Osteocyte (in vitro differentiated cells): ENCODE measurements at places on chromosomes 2 and 18. TPM values are rescaled to one million over a fixed set of nuclear protein-coding genes. Genes with fewer than 3 reads are reported as not detected.

DNA sequence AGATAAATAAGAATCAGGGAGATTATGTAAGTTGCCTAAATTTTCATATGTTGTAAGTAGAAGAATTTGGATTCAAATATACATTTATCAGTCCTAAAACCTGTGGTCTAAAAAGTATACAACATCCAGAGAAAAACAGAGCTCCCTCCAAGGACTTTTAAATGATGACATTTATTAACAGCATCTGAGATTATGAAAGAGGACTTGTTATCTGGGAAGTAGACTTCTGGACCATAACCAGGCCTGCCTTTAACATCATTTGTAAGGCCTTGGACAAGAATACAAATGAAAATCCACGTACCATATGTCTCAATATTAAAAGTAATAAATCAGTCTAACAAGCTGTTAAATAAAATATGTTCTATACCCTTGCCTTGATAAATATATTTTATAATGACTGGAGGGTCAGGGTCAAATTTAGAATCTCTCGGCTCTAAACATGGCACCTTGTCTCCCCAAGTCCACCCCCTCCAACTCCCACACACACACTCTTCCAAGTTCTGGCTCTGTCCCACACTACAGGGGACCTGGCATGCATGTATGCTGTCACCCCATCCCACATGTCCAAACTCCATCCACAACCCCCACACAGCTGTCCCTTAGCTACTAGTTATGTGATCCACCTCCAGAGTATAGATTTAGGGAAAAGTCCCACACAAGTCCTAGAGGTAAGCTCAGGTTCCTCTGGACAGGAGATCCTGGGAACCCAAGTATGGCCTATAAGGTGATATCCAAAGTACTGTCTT lies 382.6 kb downstream of the CDH2 start:
- no peak overlapping the region for H3K27ac ChIP-seq
- H3K27me3 ChIP-seq = no peaks in the 10 kb centered on the region
- peaks cover 4% of the 10 kb centered on the region for H3K4me1 ChIP-seq

The DSG1 gene
- not detected in 2 replicates for total RNA-seq

- no peak overlapping the region for H3K4me3 ChIP-seq
- peak; percentile 83 for DNase-seq
- H3K36me3 ChIP-seq = no peaks in the 10 kb centered on the region
- H3K4me1 ChIP-seq = no peaks in the 10 kb centered on the region
- H3K27me3 ChIP-seq = no peaks in the 10 kb centered on the region
- H3K27ac ChIP-seq = no peak overlapping the region
Observed at GRCh38 chr2:238101891-238102841, 2.0 kb downstream of the ESPNL start.

GRCh38 chr2:120869730-120870466 lies 134.2 kb downstream of the GLI2 start:
- no peak overlapping the region for H3K4me3 ChIP-seq
- H3K27me3 ChIP-seq = no peaks in the 10 kb centered on the region
- H3K27ac ChIP-seq = peak overlapping the region; percentile 8

The CROCC2 gene
- total RNA-seq = not detected in 2 replicates

DNA sequence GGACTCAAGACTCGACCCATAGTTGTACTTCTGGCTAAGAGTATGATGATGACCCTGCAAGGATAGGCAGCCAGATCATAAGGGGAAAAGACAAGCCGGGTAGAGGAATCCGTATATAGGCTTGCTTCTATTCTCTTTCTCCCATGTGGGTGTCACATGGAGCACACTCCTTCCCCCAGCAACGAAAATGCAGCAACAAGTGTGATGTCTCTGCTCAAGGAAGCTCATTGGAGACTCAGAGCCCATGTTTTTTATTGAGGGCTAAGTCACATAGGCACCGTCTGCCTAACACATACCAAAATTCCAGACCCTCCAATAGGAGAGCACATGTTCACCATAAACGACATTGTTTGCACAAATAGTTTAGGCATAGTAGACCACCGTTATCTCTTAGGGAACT lies 6.3 kb downstream of the ZNF2 start:
- H3K27ac ChIP-seq = no peak overlapping the region
- no peaks in the 10 kb centered on the region for H3K27me3 ChIP-seq
- no peak for DNase-seq
- H3K36me3 ChIP-seq = peaks cover 7% of the 10 kb centered on the region

DNA sequence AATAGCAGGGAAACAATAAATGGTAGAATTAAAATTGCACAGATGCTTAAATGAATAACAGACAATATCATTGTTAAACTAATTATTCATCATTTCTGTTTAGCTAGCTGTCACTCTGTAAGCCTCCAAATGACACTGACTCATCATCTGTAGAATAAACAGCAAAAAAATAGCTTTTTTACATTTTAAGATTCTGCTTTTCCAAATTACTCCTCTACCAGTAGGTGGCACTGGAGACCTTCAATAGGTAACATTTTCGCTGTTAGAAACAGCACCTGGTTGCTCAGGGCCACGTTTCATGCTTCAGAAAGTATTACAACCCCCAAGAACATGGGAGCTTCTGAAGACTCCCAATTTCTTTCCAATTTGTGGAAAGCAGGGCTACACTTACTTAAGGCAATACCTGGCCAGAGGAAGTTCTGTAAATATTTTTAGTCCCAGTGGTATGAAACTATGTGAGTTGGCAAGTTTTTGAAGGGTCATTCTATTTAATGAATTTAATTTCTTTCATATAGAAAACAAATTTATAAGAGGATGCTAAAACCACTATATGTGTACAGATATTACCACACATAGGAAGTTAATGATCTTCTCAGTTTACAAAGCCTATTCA lies 45.4 kb downstream of the TTN start:
- peaks cover 17% of the 10 kb centered on the region for H3K27me3 ChIP-seq
- no peaks in the 10 kb centered on the region for H3K4me1 ChIP-seq
- no peak for DNase-seq
- no peak overlapping the region for H3K4me3 ChIP-seq
- no peak overlapping the region for H3K27ac ChIP-seq
- H3K36me3 ChIP-seq = no peaks in the 10 kb centered on the region

GRCh38 chr18:78090584-78090983 lies 840.9 kb downstream of the GALR1 start:
- H3K4me3 ChIP-seq = no peak overlapping the region
- H3K27ac ChIP-seq = no peak overlapping the region
- no peaks in the 10 kb centered on the region for H3K4me1 ChIP-seq
- H3K27me3 ChIP-seq = no peaks in the 10 kb centered on the region
- H3K36me3 ChIP-seq = no peaks in the 10 kb centered on the region

DNA sequence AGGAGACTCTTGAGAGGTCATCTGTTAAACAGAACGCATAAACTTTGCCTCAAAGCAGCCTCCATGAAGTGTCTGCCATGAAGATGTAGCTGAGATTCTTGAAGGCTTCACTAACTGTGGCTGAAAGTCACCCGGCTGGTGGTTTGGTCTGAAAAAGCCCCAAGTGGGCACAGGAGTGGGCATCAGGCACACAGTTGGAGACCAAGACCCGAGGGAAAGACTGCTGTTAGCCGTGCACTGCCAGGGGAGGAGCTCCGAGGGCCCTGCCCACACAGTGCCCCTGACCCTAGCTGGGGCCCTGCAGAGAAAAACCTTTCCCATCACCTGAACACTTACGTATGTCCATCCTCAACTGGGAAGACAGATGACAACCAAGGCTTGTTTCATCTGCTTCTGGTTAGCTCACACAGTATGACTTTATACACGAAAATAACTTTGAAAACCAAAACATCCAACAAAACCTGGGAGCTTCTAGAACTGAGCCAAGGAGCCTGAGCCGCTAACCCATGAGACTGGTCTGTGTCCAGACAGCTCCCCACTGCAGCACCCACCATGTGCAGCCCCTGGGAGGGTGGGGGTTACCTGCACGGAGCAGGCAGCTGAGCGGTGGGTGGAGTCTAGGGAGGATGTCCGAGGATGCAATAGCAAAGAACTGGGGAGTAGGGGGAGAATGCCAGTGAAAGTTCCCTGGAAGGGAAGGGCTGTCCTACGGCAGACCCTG lies 15.4 kb downstream of the HJURP start:
- no peak overlapping the region for H3K4me3 ChIP-seq
- H3K4me1 ChIP-seq = peaks cover 19% of the 10 kb centered on the region
- no peak overlapping the region for H3K27ac ChIP-seq
